Calu3 (cell line): ENCODE measurements at places on chromosomes 3 and 15. TPM values are rescaled to one million over a fixed set of nuclear protein-coding genes. Genes with fewer than 3 reads are reported as not detected.

The CAMP gene
- total RNA-seq = not detected in 2 replicates

DNA sequence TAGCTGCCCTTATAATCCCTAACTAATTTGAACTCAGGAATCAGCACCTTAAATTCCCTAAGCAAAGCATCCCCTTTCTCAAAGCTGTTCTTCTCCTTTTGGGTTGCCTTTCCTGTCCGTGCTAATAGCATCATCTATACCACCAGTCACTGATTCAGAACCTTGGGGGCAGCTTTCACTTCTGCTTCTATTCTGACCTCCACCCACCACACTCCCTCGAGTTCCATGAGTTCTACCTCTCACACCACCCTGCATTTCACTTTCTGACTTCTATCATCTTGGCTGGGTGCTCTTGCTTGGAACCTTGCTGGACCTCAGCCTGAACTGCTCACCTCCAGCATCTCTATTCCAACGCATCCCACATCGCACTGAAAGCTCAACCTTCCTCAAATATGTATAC lies 55.4 kb upstream of the KCNMB2 start:
- H3K27me3 ChIP-seq = no peaks in the 10 kb centered on the region
- no peak overlapping the region for H3K27ac ChIP-seq
- H3K36me3 ChIP-seq = no peaks in the 10 kb centered on the region
- no peak overlapping the region for H3K4me3 ChIP-seq

The IP6K1 gene
- total RNA-seq = 30.3 and 31.8 TPM in 2 replicates

The STRA6 gene
- 5.9 and 8.4 TPM in 2 replicates for total RNA-seq

The PPP4R2 gene
- 68.4 and 89.0 TPM in 2 replicates for total RNA-seq

The BBX gene
- 66.9 and 72.2 TPM in 2 replicates for total RNA-seq
